Stimulated activated CD4-positive, alpha-beta T cell treated with anti-CD3 and anti-CD28 coated beads, TNF-alpha, amount 100 ng/mL, for 1 hour (primary cell): ENCODE measurements at places on chromosomes 5 and 9.

DNA sequence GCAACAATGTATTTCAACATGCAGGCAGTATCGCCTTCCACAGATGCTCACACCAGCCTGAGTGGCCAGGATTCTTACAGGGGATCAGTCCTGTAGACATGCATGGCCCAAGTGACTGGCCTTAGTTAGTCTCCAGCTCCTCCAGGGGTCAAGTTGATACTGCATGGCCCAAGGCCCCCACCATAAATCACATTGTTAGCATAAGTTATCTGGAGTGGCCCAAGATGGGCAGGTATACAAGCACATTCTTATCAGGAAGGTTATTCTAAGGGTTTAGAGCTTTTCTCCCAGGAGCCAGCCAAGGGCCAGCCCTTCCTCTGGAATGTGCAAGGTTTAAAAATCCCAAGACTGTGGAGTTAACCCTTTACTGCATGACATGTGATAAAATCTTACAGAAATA is 230.9 kb upstream of the NFIL3 start:
- DNase-seq = no peak

GRCh38 chr5:61267116-61267515 is 64.9 kb upstream of the ZSWIM6 start:
- no peak for DNase-seq

DNA sequence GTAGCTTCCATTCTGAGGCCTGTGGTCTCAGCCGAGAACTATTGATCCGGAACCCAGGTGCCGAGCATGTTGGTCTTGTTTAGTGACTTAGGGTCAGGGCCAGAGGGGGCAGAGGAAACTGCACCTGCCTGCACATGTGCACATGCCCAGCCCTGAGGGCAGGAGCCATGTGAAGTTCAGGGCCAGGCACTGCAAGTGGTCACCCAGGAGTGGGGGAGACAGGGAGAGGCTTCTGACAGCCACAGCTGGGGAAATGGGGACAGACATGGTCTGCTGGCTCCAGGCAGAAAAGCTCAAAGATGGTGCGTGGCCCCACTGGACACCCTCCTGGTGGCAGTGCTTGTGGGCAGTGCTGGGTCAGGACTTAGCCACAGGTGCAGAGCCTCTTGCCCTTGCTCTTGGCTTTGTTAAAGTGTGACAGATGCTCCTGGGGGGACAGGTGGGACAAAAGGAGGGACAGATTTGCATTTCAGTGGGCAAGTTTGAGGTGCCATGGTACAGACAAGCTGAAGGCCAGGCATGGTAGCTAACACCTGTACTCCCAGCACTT is 134.4 kb downstream of the CACNA1B start:
- no peak for DNase-seq

DNA sequence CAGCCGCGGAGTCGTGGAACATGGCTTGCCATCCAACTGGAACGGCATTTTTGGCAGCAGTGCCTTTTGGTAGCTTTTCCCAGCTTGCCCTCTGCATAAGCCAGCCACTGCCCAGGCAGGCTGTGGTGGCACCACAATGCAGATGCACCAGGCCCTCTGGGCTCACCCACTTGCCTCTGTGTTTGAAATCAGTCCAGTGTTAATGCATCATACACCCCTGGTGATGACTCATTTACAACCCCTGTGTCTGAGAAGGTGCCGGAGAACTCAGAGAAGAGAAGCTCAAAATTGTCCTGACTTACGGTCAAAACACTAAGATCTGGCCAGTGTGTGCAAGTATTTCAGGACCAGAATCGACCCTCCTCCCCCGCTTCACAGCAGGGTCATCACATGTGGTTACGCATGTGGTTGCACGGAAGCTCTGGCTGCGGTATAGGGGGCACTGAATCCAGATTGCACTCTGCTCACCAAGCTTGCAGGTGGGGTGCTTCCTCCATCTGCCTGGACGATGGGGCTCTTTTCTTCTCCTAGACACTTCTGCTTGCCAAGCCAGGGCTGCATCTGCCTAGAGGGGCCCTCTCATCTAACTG is 66.5 kb upstream of the SMIM15 start:
- no peak for DNase-seq

DNA sequence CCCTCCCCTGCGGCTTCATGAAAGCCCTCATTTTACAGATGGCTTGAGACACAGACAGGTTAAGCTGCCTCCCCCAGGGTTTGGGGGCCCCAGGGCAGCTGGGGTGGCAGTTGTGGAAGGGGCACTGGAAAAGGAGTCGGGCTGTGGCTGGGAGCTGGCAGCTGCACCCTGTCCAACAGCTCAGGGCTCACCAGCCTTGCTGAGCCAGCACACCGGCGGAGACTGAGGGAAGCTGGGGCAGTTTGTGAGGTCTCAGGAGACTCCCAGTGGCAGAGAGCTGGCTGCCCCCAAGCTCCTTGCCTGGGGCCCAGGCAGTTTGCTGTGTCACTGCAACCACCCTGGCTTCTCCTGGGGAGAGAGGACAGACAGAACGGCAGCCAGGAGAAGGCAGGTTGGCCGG is 34.8 kb upstream of the RAPGEF1 start:
- no peak for DNase-seq

DNA sequence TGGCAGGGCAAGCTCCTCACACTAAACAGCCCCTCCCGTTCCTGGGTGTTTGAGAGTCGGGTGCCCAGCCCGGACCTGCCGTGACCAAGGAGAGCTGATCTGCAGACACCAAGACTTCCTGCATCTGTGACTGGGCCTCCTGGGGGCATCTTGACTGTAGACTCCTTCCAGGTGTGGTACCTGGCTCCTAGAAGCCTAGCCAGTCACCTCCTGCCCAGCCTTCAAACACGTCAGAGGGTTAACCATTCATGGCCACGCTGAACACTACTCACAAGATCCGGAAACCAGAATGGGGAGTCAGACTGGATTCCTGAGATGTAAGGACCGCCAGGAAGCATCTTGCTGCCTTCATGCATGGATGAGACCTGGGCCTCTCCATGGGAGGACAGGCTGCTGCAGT is 3.7 kb upstream of the LCN2 start:
- DNase-seq = no peak

DNA sequence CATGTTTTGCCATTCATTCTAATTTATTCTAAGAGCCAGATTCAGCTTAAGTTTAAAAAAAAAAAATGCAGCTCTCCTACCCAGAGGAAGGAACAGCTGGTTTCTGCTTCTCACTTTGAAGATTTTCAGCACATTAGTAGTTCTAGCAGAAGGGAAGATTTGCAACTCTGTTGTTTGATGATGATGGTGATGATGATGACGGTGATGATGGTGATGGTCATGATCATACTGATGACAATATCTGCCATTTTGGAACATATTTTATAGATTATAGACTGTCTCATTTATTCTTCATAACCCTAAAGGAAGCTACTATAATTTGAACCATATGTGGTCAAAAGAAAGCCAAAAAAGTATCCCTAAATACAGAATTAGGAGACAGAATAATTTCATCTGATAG is 7.9 kb upstream of the MED10 start:
- no peak for DNase-seq

- no peak for DNase-seq
Measured at GRCh38 chr5:79032031-79032695, 37.3 kb downstream of the DMGDH start.

DNA sequence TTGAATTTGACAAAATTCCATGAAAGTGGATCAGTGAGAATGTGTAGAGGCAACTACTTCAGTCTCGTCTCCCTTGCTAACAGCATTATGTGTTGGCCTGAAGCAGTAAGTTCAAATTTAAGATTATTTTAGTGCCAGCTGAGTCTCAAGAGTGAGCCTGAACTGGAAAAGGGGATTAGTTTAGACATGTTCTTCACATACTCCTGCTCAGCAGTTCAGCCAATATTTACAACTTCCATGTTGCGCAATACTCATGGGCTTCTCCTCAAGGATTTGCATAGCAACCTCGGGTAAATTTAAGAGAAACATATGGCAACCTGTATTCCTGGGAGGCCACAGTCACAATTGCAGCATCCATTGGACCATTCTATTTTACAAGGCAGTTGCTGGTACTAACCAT is 553.8 kb downstream of the PTPRD start:
- DNase-seq = no peak

DNA sequence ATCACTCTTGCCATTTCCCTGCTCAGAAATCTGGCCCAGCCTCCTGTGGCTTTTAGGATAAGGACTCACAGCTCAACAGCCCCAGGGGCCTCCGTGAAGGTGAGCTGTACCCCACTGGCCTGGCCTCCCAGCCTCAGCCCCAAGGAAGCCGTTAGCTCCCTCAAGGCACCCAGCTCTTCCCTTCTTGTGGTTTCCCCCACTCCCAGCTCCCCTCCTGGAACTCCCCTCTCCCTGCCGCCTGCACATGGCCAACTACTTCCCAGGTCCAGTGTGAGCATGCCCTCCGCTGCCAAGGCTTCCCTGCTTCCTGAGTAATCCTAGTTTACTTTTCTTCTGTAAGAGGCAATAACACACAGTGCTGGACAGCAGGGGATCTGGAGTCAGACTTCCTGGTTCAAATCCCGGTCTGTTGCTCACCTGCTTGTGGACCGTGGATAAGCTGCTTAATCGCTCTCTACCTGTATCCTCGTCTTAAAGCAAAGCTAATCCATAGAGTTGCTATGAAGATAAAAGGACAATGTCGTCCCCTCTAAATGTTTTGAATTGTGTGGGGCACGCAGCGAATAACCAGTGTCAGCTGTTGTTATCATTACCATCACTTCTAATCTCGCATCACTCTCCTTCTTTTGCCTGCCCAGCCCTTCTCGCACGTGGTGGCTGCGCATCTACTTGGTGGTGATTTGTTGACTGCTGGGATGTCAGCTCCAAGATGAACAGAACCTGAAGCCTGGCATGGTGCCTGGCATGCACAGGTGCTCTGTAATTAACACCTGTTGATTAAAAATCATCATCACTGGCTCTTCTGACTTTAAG is 86.6 kb downstream of the C5orf15 start:
- no peak for DNase-seq

DNA sequence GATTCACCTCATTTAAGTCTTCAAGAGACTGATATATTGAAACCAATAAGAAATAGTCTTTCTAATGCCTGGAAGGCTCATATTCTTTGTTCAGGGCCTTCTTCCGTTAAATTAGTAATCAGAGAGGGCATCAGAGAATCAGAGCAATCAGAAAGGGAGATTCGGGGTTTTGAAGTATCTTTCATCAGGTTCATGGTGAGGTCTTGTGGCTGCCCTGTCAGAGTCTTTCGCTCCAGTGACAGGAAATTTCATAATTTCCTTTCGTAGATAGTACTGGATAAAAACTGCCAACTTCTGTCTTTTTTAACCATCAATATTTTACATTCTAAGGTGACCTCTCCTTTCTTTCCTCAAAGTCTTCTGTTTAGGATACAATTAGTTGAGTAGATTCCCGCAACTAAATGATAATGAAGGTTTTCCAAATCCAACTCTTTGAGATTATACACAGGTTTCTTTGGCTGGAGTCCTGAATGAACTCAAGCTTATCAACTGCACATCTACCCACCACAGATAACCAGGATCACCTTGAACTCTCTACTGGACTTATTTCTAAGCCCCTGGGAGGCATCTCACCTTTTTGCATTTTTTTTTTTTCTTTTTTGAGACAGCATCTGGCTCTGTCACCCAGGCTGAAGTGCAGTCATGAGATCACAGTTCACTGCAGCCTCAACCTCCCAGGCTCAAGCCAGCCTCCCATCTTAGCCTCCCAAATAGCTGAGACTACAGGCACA is 5.5 kb downstream of the IL31RA start:
- DNase-seq = no peak

DNA sequence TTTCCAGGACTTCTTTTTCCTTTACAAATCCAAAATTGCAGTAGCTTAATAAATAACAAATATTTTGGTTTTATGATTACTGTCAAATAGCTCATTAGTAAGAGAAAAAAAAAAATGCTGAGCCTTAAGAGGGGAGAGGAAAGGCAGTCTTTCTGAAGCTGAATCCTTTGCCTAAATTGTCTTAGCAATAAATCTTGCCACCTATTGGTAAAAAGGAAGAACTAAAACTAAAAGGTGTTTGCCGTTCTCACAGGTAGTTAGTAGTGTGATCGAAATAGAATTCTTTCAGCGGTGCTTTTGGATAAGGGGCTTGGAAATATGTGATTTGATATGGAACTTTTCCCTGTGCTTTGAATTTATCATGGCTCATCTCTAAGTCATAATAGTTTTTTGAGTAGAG is 31.2 kb downstream of the PIK3R1 start:
- DNase-seq = no peak
